ENCODE measurements at places on chromosomes 3 and 15.

DNA sequence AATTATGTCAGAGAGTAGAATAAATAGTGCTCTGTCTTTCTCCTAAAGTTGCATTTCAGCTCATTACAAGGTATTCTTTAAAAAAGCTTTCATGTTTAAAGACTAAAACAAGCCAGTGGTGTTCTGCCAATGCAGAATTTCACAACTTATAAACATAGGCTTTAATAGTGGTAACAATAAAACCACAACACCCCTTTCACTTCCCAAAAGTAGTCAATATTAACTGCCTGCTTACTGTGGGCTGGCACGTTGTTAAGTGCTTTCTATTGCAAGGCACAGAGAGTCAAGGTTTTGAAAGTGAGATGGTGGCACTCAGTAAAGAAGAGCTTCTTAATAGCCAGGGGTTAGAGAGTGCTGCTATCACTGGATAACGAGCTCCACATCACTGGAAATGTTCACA lies 8.4 kb upstream of the RTP1 start:
- DNase-seq, result no peak

GRCh38 chr15:72967397-72967796 lies 84.9 kb upstream of the NEO1 start:
- DNase-seq, result no peak

GRCh38 chr3:54527521-54527920 lies 400.3 kb downstream of the LRTM1 start:
- no peak for DNase-seq

GRCh38 chr3:99774467-99774866 lies 43.2 kb upstream of the CMSS1 start:
- peak; percentile 48 for DNase-seq

Measured in umbilical cord (tissue), 2 donors.